ENCODE measurements at places on chromosomes 1 and 21. TPM values are rescaled to one million over a fixed set of nuclear protein-coding genes. Genes with fewer than 3 reads are reported as not detected.

Gene KIF14
- 7.8 TPM for total RNA-seq

Gene OR2T2
- total RNA-seq: not detected

Gene B3GALT2
- total RNA-seq: 0.79 TPM

Gene SPSB1
- 5.5 TPM for total RNA-seq

DNA sequence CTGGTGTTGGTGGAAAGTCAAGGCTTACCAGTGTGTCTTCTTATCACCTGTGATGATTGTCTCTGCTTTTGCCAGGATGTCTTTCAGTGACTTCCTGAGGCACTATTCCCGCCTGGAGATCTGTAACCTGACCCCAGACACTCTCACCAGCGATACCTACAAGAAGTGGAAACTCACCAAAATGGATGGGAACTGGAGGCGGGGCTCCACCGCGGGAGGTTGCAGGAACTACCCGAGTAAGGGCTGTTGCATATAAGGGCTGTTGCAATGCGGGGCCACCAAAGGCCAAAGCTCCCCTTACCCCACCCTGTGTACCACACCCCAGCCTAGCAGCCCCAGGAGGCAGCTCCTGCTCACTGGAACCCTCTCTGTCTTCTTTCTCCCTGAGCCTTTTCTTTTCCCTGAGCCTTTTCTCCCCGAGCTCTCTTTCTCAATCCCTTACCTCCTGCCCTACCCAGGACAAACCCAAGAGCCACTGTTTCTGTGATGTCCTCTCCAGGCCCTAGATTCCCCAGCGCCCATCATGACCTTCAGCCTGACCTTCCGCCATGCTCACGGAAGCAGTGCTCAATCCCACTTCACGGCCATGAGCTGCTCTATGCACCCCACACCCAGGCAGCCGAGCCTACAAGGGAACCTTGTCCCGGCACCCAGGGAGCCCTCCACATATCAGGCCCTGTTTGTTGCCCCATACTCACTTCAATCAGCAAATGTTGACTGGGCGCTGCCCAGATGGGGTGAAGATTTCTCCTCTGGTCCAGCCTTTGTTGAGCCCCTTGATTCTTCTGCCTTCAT lies 40.6 kb downstream of the CAPN2 start:
- DNase-seq: no peak

GRCh38 chr1:158398818-158399514 lies at the start of gene OR10T2:
OR10T2 (minus strand) TSS chr1:158399466; CDS start chr1:158399466, 0 bp downstream.
- DNase-seq: no peak

DNA sequence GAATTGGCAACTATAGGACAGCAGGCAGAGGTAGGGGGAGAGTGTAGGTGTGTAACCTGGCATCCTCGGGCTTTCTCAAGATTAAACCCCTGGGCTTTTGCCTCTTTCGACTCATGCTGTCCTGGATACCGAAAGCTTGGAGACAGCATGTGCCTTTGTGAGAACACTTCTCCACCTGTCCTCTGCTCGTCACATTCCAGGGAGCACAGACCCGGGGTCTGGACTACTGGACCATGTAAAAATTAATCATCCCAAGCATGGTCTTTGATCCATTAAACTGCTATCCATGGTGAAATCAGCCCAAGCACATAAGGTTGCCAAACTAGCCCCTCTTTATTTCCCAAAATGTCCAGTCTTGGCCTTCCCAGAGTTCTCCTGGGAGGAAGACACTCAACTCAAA lies 9.0 kb upstream of the RNF186 start:
- no peak for DNase-seq

GRCh38 chr1:76083189-76083588 lies 8.6 kb downstream of the ST6GALNAC3 start:
- DNase-seq: no peak

DNA sequence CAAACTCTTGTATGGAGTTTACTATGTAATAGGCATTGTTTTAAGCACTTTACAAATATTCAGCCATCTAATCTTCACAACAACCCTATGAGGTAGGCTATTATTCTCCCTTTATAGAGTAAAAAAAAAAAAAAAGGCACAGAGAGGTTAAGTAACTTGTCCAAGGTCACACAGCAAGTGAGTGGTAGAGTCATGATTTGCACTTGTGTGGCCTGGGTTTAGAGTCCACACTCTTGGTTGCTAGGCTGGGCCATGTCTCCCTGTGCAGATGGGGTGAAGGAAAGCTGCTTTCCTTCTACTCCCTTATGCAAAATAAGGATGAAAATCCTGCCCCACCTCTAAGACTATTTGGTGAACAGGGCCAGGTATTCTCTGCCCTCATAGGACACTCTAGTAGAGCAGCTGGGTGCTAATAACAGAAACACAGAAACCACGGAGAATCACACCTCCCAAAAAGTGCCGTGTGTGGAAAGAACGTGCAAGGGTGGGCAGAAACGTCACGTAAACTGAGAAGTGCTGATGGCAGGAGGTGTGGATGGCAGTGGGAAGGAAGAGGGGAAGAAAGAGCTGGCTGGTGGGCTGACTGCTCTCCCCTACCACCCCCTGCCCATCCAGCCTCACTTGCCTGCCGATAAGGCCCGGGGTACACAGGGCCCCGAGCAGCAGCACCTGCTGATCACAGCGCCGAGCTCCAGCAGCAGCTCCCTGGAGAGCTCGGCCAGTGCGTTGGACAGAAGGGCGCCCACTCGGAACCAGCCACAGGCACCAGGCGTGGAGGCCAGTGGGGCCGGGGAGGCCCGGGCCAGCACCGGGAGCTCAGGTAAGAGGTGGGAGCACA lies 28.3 kb upstream of the VPS13D start:
- DNase-seq: no peak

DNA sequence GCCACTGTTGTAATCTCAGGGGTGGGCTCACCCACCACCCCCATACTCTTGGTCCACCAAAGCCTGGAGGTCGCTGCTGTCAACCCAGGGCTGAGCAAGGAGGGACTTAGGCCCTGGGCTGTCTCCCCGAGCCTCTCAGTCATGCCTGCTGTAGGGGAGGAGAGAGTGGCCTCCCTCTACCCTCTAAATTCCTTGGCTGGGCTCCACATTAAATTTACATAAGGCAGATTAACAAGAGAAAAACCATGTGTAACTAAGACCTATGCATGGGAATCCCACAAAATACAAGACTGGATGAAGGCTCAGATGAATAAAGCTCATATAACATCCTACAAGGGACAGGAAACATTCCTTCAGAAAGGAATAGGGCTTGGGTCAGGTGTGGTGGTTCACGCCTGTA lies 1.8 kb upstream of the PIK3CD start:
- DNase-seq: no peak

Data from progenitor cell of endocrine pancreas (in vitro differentiated cells).